ENCODE measurements at places on chromosomes 16 and 17. TPM values are rescaled to one million over a fixed set of nuclear protein-coding genes. Genes with fewer than 3 reads are reported as not detected.

GRCh38 chr17:77163001-77163400 lies 22.2 kb downstream of the SEC14L1 start:
- peak overlapping the region; percentile 7 for H3K27ac ChIP-seq
- peaks cover 31% of the 10 kb centered on the region for H3K4me1 ChIP-seq
- no peaks in the 10 kb centered on the region for H3K27me3 ChIP-seq
- H3K4me3 ChIP-seq, result no peak overlapping the region
- H3K36me3 ChIP-seq, result no peaks in the 10 kb centered on the region
- peak; percentile 47 for DNase-seq

- H3K27ac ChIP-seq, result no peak overlapping the region
- no peak for DNase-seq
- no peaks in the 10 kb centered on the region for H3K36me3 ChIP-seq
- H3K4me3 ChIP-seq, result no peak overlapping the region
- no peaks in the 10 kb centered on the region for H3K4me1 ChIP-seq
These were observed 35.7 kb upstream of the DYNLL2 start for GRCh38 chr17:58047376-58048150.

The ESRP2 gene
- 65.5 TPM for total RNA-seq

The ATP6V0D1 gene
- 87.2 TPM for total RNA-seq

GRCh38 chr17:7644775-7645174 lies 6.0 kb upstream of the ATP1B2 start:
- no peak overlapping the region for H3K4me3 ChIP-seq
- H3K4me1 ChIP-seq, result no peaks in the 10 kb centered on the region
- no peak for DNase-seq

DNA sequence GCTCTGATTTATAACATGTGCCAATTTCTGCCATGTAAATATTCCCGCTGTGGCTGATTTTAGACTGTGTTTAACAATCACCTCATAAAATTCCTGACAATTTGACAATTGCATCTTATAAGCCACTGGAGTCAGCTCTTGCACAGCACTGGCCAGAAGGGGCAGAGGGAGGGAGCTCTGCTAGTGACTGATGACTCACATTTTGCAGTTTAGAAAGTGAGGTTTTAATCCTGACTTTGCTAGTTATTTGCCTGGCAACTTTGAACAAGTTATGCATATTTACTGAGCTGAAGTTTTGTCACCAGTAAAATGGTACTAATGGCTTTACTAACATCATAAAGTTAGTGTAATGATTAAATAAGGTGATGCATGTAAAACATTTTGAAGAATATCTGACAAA lies 452.3 kb downstream of the CNTNAP4 start:
- H3K4me3 ChIP-seq, result no peak overlapping the region
- H3K27ac ChIP-seq, result no peak overlapping the region
- no peaks in the 10 kb centered on the region for H3K4me1 ChIP-seq
- DNase-seq, result peak; percentile 14
- H3K36me3 ChIP-seq, result no peaks in the 10 kb centered on the region
- H3K27me3 ChIP-seq, result no peaks in the 10 kb centered on the region

The CCL5 gene
- 3.2 TPM for total RNA-seq

DNA sequence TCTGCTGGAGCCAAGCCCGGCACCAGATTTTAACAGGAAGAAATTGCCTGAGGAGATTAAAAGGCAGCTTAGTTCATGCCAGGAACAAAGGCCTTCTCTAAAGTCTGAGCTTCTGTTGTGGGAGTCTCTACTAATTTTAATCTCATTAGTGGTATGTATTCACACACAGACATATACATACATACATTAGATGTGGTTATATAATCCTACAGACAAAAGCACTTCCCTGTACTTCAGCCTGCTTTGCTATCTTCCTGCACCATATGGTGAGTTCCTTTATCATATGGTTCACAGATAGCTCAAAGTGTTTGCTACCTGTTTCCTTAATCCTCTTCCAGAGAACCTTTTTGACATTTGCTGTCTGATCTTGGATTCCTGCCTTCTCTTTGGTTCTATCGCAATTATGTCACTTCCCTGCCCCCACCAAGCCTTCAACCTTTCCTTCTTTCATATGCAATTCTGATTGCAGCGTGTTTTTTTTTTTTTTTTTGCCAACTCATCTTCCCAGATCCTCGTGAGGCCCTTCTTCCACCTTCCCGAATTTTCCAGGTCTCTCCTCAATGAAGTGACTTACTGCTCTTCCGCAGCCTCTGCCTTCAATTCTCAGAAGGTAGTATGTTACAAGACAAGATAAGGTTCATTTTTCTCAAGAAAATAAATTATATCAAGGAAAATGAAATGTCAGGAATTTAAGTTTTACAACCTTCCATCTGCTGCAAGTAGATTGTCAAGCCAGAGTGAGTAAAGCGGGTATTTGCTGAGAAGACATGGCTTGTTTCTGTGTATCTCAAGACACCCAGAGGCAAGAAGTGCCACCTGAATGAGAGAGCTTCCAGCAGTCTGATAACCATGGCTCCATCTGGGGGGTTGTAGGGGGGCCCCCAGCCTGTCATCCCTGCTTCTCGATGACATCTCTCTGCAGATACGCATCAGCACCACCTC lies 120.2 kb upstream of the CACNG3 start:
- H3K36me3 ChIP-seq, result peaks cover 5% of the 10 kb centered on the region
- no peak overlapping the region for H3K27ac ChIP-seq
- H3K4me3 ChIP-seq, result no peak overlapping the region
- H3K27me3 ChIP-seq, result no peaks in the 10 kb centered on the region
- peaks cover 10% of the 10 kb centered on the region for H3K4me1 ChIP-seq

DNA sequence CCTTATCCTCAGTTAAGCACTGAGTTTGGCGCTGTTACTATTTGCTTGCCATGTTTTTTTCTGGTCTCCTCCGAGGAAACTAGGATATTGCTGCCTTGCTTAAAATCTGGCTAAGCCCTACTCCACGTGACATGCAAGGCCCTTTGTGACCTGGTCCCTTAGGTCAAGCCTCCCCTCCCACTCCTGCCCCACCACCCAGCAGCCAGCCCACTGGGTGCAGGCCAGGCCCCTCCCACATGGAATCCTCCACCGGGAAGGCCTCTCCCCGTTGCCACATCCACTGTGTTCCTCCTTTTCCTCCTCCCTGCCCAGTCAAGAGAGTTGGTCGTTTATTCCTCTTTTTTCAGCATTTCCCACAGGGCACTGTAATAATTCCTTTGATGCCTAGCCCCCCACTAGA lies 16.2 kb downstream of the PSMD3 start:
- no peak overlapping the region for H3K4me3 ChIP-seq
- peaks cover 38% of the 10 kb centered on the region for H3K36me3 ChIP-seq
- H3K27me3 ChIP-seq, result no peaks in the 10 kb centered on the region
- no peaks in the 10 kb centered on the region for H3K4me1 ChIP-seq
- DNase-seq, result no peak

The HBA1 gene
- 2,695 TPM for total RNA-seq

The MC1R gene
- 3.8 TPM for total RNA-seq

The MYH1 gene
- not detected for total RNA-seq

GRCh38 chr17:11935734-11936406 lies 61.4 kb downstream of the ZNF18 start:
- H3K4me1 ChIP-seq, result no peaks in the 10 kb centered on the region
- peak; percentile 68 for DNase-seq
- no peaks in the 10 kb centered on the region for H3K27me3 ChIP-seq
- H3K36me3 ChIP-seq, result no peaks in the 10 kb centered on the region

The FOXF1 gene
- 34.4 TPM for total RNA-seq

GRCh38 chr17:15101175-15101574 lies 164.0 kb downstream of the PMP22 start:
- no peaks in the 10 kb centered on the region for H3K36me3 ChIP-seq
- H3K27me3 ChIP-seq, result peaks cover 2% of the 10 kb centered on the region
- no peaks in the 10 kb centered on the region for H3K4me1 ChIP-seq
- no peak overlapping the region for H3K4me3 ChIP-seq
- DNase-seq, result no peak

- H3K4me3 ChIP-seq, result no peak overlapping the region
- no peak overlapping the region for H3K27ac ChIP-seq
- no peaks in the 10 kb centered on the region for H3K4me1 ChIP-seq
These were observed 338.9 kb downstream of the CA10 start for GRCh38 chr17:51819341-51820219.

The TPSAB1 gene
- 129 TPM for total RNA-seq

- peaks cover 69% of the 10 kb centered on the region for H3K36me3 ChIP-seq
- no peak overlapping the region for H3K4me3 ChIP-seq
- no peak for DNase-seq
- no peak overlapping the region for H3K27ac ChIP-seq
These were observed 20.0 kb downstream of the CALCOCO2 start for GRCh38 chr17:48850792-48851323.

DNA sequence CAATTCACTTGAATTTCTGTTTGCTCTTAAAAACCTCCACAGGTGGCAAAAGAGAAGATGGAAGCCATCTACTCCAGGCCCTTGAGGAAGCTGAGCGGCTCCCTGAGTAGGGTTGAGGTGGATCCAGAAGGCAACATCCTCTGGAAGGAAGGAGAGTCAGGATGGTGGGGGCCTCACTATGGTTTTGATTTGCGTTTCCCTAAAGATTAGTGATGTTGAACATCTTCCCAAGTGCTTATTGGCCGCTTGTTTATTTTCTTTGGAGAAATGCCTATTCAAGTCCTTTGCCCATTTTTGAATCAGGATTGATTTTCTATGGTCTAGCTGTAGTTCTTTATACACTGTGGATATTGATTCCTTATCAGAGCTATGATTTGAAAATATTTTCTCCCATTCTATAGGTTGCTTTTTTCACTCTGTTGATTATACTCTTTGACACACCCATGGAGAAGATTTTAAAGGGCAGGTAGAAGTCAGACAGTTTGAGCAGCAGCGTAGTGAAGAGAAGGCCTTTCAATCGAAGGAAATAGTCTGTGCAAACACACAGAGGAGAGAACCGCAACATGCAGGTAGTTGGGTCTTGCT lies 58.6 kb downstream of the WSB1 start:
- peak overlapping the region; percentile 97 for H3K27ac ChIP-seq

- H3K27me3 ChIP-seq, result no peaks in the 10 kb centered on the region
- no peak overlapping the region for H3K4me3 ChIP-seq
- no peak overlapping the region for H3K27ac ChIP-seq
- DNase-seq, result no peak
- no peaks in the 10 kb centered on the region for H3K36me3 ChIP-seq
These were observed 16.2 kb upstream of the COL1A1 start for GRCh38 chr17:50217591-50217990.

The HEATR9 gene
- total RNA-seq, result 0.17 TPM

The KRTAP9-8 gene
- not detected for total RNA-seq

DNA sequence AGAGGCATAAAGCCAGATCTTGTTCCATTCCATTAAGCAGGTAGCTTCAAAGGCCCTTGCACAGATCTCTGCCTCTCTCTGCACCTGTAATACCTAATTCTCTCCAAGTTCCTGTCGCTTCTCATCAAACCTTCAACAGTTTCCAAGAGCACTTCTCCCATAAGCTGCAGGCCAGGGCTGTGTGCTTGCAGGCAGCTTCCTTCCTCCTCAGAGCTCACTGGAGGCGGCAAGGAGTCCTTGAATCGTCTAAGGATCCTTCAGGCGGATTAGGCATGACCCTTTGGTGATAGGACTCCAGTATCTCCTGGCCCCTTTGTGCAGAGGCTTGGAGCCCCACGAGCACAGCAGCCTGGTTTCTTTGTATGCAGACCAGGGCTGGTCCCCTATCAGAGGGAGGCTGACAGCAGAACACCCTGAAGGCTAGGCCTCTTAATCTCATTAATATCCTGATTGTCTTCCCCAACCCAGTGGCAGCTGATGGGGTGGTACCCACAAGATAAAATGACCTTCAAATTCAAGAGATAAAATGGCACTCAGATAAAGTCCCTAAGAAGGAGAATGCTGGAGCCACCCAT lies 19.8 kb downstream of the HNF1B start:
- H3K36me3 ChIP-seq, result no peaks in the 10 kb centered on the region
- DNase-seq, result no peak
- no peak overlapping the region for H3K4me3 ChIP-seq

DNA sequence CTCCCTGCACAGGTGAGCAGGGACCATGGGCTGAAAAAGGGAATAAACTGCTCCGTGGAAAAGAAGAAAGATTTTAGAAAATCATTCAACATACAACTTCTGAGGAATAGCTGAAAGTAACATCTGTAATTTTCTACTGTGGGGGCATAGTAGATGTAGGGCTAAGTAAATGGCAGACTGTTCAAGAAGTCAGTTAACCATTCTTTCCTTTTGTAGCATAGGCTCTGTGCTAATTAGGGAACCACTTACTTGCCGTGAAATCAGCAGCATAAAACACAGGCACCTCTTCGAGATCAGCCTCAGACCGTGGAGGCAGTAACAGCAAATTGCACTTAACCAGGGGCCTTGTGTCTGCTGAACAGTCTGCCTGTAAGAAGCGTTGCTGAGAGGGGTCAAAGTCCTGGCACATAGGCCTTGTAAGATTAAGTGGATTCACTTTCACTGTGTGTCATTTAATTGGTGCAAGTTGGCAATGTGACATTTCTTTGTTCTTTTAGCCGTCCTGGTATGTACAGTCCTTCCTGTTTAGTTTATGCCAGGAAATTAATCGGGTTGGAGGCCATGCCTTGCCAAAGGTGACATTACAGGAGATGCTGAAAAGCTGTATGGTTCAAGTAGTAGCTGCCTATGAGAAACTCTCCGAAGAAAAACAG lies 10.4 kb downstream of the COG1 start:
- DNase-seq, result no peak
- H3K36me3 ChIP-seq, result peaks cover 35% of the 10 kb centered on the region
- no peaks in the 10 kb centered on the region for H3K4me1 ChIP-seq
- H3K4me3 ChIP-seq, result no peak overlapping the region

The PCGF2 gene
- 43.3 TPM for total RNA-seq

The NAT9 gene
- total RNA-seq, result 27.1 TPM

- no peaks in the 10 kb centered on the region for H3K36me3 ChIP-seq
- peak; percentile 66 for DNase-seq
- peaks cover 16% of the 10 kb centered on the region for H3K4me1 ChIP-seq
These were observed 31.5 kb downstream of the CDK5RAP3 start for GRCh38 chr17:48002266-48002915.

DNA sequence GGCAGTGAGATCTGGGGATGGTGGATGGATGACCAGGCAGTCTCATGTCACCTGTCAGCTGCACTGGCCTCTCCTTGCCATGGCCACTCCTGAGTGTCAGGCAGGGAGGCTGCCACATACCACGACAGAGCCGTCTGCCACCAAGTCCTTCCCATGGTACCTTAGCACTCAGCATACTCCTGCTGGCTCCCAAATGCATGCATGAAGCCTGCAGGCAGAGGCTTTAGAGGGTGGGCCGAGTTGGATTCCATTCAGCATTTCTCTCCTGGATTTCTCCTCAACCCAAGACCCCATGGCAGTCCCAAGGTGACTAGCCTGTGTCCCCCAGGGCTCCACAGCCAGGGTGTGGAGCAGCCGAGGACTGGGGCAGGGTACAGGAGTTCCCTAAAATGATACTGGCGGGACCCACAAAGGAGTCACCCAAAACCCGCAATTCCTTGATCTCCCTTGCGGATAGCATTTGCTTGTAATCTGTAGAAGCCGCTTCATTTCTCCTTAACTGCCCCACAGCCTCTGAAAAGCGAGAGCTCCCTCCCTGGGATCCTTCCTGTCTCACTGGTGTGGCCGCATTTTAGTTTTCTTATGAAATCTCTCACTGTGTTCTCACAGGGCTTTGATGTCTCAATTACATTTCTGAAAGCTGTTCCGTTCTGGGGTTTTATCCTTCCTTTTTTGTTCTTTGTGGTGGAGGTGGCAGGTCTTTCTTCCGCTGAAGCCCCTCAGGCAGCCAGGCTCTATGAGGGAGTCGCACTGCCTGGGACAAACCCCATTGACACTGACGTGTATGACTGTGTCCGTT lies 141.4 kb downstream of the SOCS1 start:
- no peaks in the 10 kb centered on the region for H3K27me3 ChIP-seq
- H3K36me3 ChIP-seq, result no peaks in the 10 kb centered on the region
- peaks cover 7% of the 10 kb centered on the region for H3K4me1 ChIP-seq

GRCh38 chr17:78163881-78164747 lies 4.3 kb upstream of the SYNGR2 start:
- H3K4me1 ChIP-seq, result peaks cover 3% of the 10 kb centered on the region
- no peaks in the 10 kb centered on the region for H3K36me3 ChIP-seq
- no peaks in the 10 kb centered on the region for H3K27me3 ChIP-seq
- no peak overlapping the region for H3K4me3 ChIP-seq
- no peak for DNase-seq
- no peak overlapping the region for H3K27ac ChIP-seq

Measured in lung (tissue), 17 donors.